COLO829 (cell line): ENCODE measurements at places on chromosomes 2 and 18.

GRCh38 chr18:74898965-74899364 lies 301.3 kb downstream of the ZNF407 start:
- DNase-seq: peak; percentile 8

GRCh38 chr2:224909885-224910573 lies 132.2 kb downstream of the DOCK10 start:
- peak; percentile 81 for DNase-seq

DNA sequence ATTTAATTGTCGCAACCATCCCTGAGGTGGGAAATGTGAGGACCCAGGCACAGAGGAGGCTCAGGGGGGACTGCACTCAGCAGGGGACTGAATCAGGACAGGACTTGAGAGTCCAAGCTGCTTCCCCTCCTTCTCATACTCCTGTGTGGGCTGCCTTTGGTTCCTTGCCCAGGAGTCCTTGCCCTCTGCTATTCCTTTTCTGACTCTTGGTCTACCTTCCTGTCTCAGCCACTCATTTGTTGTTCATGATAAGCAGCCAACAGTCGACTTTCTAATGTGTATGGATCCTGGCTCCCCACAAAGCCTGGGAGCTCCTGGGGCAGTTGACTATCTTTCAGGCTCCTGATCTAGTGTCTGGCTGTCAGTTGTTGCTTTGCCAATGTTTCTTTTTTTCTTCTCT lies 28.3 kb downstream of the GATA6 start:
- no peak for DNase-seq

GRCh38 chr2:232211743-232212686 lies 166.5 kb upstream of the ALPP start:
- no peak for DNase-seq

DNA sequence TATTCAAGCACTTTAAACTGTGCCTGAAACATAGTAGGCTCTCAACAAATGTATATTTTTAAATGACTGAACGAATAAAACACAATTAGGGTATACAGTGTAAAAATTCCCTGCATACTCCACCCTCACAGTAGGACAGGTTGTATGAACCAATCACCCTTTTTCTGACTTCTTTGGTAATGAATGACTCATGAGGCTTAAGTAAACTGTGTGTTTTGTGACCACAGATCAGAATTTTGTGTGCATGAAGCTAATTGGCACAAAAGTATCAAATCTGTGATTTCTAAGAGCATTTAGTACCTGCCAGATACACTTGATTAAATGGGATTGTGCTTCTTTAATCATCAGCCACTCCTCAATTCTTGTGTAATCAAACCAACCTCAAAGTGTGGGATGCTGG lies 109.9 kb upstream of the MAP4K3 start:
- DNase-seq: no peak

GRCh38 chr2:73218298-73218697 lies 4.3 kb downstream of the SMYD5 start:
- no peak for DNase-seq
